ENCODE measurements at places on chromosomes 3 and 15.
A peak's percentile ranks its signal among the peaks of the same experiment; 100 is the strongest.

DNA sequence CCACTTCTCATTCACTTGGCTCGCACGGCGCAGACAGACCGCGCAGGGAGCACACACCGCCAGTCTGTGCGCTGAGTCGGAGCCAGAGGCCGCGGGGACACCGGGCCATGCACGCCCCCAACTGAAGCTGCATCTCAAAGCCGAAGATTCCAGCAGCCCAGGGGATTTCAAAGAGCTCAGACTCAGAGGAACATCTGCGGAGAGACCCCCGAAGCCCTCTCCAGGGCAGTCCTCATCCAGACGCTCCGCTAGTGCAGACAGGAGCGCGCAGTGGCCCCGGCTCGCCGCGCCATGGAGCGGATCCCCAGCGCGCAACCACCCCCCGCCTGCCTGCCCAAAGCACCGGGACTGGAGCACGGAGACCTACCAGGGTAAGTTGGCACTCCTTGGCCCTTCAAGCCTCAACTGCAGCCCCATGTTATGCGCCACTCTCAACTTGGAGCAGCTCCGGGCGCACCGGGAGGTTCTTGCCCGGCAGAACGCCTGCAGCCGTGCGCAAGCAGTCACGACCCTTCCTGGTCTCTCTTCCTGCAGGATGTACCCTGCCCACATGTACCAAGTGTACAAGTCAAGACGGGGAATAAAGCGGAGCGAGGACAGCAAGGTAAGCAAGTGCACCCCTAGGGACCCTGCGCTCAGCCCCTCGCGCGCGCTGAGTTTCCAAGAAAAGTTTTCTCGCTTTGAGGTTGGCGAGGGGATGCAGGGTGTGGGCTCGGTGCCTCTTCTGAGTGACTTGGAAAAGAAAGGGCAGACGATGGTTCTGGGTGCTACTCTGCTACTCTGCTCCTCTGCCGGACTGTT is at the start of gene BHLHE40:
TSS of gene BHLHE40 (plus strand) at position 10 of the 801 bp plus-strand sequence. CDS start at position 292, 282 bp downstream.
- H3K36me3 ChIP-seq, result peaks cover 24% of the 10 kb centered on the region
- H3K4me3 ChIP-seq, result peak within 1 kb of the TSS; percentile 94
- H3K27ac ChIP-seq, result peak within 1 kb of the TSS; percentile 93
- H3K4me1 ChIP-seq, result peaks cover 36% of the 10 kb centered on the region
- no peak for DNase-seq
- H3K27me3 ChIP-seq, result no peaks in the 10 kb centered on the region

GRCh38 chr3:127900536-127900935 is 14.5 kb upstream of the KBTBD12 start:
- H3K4me3 ChIP-seq, result no peak overlapping the region
- H3K27me3 ChIP-seq, result no peaks in the 10 kb centered on the region
- H3K4me1 ChIP-seq, result no peaks in the 10 kb centered on the region
- no peak for DNase-seq
- H3K27ac ChIP-seq, result no peak overlapping the region

- H3K27me3 ChIP-seq, result no peaks in the 10 kb centered on the region
- H3K27ac ChIP-seq, result no peak overlapping the region
- no peak for DNase-seq
- no peaks in the 10 kb centered on the region for H3K4me1 ChIP-seq
These were observed 37.1 kb downstream of the SLC12A8 start for GRCh38 chr3:125175295-125176078.

- no peaks in the 10 kb centered on the region for H3K36me3 ChIP-seq
- DNase-seq, result peak; percentile 75
- peak overlapping the region; percentile 97 for H3K4me3 ChIP-seq
- peak overlapping the region; percentile 88 for H3K27ac ChIP-seq
These were observed 517.3 kb downstream of the MECOM start for GRCh38 chr3:169146179-169146665.

GRCh38 chr3:105473521-105474223 is 107.0 kb downstream of the ALCAM start:
- H3K4me1 ChIP-seq, result peaks cover 6% of the 10 kb centered on the region
- DNase-seq, result peak; percentile 14
- H3K4me3 ChIP-seq, result no peak overlapping the region

DNA sequence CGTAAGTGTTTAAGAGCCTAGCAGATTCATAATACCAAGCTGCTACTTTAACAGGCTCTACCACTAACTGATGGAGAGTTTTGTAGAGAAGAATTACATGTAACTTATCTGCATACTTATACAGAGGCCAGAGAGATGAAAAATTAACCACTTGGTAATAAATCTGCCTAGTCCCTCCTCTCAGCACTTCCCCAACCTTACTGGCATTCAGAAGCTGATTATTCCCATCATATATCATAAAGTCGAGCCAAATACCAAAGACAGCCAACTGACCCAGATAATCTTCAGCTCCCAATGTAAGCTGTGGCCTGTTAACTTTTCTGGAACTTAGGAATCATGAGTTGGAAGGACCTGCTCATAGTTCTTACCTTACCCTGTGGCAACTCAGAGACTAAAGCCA is 25.5 kb upstream of the CSPG5 start:
- DNase-seq, result no peak
- peaks cover 63% of the 10 kb centered on the region for H3K36me3 ChIP-seq
- H3K27me3 ChIP-seq, result no peaks in the 10 kb centered on the region
- H3K27ac ChIP-seq, result no peak overlapping the region
- H3K4me3 ChIP-seq, result no peak overlapping the region
- no peaks in the 10 kb centered on the region for H3K4me1 ChIP-seq

- DNase-seq, result no peak
- H3K4me1 ChIP-seq, result no peaks in the 10 kb centered on the region
- H3K4me3 ChIP-seq, result no peak overlapping the region
- peaks cover 15% of the 10 kb centered on the region for H3K27me3 ChIP-seq
- H3K36me3 ChIP-seq, result no peaks in the 10 kb centered on the region
- H3K27ac ChIP-seq, result no peak overlapping the region
These were observed 217.4 kb upstream of the WNT5A start for GRCh38 chr3:55704521-55704920.
